HuH-7 (cell line): ENCODE measurements at places on chromosomes 6 and 20.

DNA sequence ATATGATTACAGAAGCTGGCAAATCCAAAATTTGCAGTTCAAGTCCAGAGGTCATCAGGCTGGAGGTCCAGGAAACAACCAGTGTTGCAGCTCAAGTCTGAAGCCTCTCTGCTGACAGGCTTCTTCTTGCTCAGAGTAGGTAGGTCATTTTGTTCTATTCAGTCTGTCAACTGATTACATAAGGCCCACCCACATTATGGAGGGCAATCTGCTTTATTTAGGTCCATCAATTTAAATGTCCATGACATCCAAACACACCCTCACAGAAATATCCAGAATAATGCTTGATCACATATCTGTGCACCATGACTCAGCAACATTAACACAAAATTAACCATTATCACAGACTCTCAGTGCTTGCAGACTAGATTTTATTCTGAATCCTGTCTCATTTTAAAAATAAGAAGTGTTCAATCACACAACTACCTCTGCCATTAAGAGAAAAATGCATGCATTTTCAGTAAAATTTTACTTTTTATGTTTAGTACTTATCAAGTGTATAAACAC lies 759.2 kb upstream of the ADGRB3 start:
- no peak for DNase-seq

- DNase-seq, result no peak
Observed at GRCh38 chr6:24385536-24386269, 17.0 kb upstream of the MRS2 start.

DNA sequence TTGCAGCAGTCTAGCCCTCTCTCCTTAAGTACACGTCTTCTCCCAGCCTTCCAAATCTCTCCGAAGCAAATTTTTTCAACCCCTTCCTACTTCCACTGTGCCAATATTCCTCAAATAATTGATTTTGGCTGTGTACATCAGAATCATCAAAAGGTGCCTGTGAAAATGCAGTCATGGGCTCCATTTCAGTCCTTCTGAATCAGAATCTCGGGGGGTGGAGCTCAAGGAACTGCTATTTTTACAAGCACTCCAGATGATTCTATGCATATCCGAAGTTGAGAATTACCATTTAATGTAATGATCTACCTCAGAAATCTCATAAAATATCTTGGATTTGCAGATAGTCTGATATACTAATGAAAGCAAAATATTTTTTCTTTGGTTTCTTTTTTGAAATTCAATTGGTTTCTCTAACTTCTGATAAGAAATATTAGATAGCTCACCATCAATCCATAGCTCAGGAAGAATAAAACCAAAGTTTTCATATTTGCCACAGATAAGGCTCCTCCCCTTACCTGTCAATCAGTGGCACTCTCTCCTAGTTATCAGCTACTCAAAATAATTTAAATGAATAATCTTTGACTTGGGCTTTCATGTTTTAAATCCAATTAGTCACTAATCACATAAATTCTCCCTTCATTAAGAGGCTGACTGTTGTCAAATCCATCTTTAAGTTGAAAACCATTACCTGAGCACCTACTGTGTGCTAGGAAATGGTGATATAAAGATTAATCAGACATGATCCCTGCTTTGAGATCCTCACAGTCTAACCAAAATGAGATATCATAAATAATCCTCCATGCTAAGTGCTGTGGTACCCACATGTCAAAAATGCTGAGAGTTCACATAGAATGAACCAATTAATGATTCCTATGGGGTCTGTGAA lies 36.4 kb upstream of the STXBP5 start:
- DNase-seq, result no peak

- no peak for DNase-seq
Observed at GRCh38 chr6:45548657-45549515, 171.2 kb upstream of the SUPT3H start.

DNA sequence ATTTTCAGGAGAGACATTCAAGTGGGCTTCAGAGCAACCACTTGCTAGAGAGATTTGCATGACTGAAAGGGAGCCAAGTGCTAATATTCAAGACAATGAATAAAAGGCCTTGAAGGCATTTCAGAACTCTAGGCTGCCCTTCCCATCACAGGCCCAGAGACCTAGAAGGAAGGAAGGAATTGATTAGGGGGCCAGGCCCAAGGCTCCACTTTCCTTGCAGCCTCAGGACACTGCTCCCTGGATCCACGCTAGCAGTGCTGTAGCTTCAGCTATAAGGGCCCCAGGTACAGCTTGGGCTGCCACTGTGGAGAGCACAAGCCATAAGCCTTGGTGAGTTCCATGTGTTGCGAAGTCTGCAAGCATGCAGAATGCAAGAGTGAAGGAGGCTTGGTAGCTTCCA lies 731.9 kb upstream of the FLRT3 start:
- DNase-seq, result no peak

DNA sequence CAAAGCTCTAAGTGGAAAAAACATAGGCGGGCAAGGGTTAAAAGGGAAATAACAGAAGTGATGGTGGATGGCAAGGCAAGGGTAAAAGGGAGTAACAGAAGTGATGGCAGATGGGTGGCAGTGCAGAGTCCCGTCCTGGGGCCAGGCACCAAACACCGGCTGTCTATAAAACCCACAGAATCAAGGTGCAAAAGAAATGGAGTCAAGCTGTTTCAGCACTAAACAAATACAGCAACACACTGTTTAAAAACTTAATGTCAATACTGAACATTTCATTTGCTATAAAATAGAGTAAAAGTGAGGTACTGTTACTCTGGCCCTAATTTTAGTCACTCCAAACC lies 87.6 kb downstream of the MAN1A1 start:
- DNase-seq, result no peak

DNA sequence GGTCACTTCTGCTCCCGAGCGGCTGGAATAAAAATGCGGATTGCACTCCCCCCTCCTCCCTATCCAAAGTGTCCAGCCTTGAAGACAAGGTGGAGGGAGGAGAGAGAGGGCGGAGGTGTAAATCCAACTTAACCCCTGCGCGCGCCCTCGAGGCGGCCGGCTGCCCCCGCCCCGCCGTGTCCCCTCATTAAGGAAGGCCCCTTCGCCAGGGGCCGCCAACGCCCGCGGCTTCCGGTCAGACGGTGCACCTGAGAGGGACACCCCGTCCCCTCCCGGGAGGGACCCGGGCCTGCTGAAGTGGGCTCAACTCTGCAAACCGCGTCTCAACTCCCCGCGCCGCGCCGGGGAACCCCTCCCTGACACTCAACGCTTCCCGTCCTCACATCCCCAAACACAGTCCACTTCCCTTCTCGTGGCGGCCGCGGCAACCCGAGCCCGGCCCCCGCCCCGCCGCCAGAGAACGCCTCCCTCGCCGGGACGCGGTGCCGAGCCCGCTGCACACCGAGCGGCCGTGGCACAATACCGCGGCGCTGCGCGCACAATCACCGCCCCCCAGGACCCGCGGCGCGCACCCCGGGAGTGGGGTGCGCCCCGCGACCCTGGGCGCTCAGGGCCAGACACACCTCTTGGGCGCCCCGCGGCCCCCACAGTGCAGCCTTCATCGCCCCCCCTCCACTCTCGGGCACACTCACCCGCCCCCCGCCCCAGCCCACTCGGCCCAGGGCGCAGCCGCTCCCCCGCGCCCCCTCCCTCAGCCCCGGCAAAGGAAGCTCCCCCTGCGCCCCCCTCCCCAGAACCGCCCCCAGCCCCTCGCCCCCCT lies 102.5 kb downstream of the NOL4L start:
- peak; percentile 76 for DNase-seq

DNA sequence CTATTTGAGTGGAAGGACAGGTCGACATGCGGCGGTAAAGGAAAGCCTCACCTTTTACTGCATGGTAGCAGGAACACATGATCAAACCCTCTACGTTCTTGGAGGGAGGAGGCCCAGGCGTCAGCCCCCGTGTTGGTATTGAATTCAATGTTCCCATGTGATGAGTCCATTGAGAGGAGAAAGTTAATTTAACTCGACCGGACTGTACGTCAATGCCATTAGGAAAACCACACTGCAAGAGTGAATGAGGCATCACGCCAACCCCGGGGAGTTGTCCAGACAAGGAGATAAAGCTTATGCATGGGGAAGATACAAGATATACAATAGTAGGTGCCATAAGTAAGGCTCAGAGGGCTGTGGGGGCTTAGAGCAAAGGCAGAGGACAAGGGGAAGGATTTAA lies 213.9 kb upstream of the ECI2 start:
- no peak for DNase-seq

DNA sequence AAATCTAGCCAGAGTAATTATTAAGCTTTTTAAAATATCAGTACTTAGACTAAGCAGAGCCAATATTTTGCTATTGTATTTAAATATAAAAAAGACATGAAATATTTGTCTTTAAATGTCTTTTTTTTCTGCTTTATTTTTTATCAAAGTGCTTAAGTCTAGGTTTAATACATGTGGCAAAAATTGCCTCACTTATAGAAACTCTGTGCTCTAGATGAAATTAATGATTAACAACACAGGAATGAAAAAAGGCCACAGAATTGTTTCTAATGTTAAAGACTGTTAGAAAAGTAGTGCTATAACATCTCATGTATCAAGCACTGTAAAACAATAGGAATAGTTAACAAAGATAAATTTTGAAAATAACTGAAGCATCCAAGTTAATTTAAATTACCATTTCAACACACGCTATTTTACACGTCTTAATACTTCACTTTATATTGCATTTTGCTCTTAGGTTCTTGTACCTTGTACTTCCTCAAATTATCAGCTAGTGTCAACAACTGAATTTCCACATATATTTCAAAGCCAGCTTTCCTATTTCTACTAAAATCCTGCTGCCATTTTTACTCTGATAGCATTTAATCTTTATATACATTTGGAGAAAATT lies 1515.1 kb downstream of the HACE1 start:
- DNase-seq, result no peak

DNA sequence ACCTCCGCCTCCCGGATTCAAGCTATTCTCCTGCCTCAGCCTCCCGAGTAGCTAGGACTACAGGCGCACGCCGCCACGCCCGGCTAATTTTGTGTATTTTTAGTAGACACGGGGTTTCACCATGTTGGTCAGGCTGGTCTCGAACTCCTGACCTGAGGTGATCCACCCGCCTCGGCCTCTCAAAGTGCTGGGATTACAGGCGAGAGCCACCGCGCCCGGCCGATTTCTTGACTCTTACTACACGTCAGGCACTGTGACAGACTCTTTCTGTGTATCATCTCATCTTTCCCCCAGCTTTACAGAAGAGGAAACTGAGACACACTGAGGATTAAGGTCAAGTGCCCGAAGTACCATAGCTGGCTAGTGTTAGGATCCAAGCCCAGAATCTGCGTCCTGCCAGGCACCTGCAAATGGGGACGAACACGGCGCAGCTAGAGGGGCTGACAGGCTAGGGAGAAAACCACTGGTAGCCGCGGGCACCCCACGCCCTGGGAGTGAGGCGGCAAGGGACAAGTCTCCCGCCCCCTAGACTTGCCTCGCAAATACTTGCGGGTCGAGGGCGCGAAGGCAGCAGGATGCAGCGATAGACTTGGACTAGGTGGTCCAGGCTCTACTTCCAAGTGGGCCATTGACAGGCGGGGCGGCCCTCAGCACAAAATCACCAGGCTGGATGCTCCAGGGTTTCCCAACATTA lies 1.1 kb upstream of the TAF8 start:
- no peak for DNase-seq

- no peak for DNase-seq
Observed at GRCh38 chr6:39516471-39516870, 194.0 kb upstream of the KCNK16 start.
